ENCODE measurements at places on chromosomes 5 and 9. TPM values are rescaled to one million over a fixed set of nuclear protein-coding genes. Genes with fewer than 3 reads are reported as not detected.

The SPAAR gene
- total RNA-seq = 0.06 TPM

The STARD4 gene
- 44.5 TPM for total RNA-seq

The SELENOP gene
- total RNA-seq = not detected

The MCTP1 gene
- 11.3 TPM for total RNA-seq

The TOR1A gene
- 31.8 TPM for total RNA-seq

The MXD3 gene
- 23.4 TPM for total RNA-seq
